Motor neuron (in vitro differentiated cells): ENCODE measurements at places on chromosomes 16 and 17.

- ATAC-seq, result peak; percentile 33
These were observed 5.2 kb upstream of the MRPL38 start for GRCh38 chr17:75909812-75910274.

DNA sequence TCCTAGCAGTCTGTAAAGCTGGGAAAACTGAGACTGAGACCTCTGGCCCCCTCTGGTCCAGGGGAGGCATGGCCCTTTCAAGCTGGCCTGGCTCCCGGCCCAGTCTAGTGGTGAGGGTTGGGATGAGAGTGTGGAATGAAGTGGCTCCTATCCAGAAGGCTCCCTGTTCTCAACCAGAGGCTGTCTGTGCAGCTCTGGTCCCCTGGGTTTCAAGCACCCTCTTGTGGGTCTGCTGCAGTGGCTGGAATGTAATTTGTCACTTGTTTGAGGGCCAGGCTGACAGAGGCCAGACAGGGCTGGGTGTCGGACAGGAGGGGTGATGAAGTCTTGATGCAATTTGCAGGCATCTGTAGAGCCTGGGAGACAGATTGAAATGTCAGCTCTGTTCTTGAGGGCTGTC, 22.1 kb upstream of the PHF12 start:
- ATAC-seq, result peak; percentile 79

DNA sequence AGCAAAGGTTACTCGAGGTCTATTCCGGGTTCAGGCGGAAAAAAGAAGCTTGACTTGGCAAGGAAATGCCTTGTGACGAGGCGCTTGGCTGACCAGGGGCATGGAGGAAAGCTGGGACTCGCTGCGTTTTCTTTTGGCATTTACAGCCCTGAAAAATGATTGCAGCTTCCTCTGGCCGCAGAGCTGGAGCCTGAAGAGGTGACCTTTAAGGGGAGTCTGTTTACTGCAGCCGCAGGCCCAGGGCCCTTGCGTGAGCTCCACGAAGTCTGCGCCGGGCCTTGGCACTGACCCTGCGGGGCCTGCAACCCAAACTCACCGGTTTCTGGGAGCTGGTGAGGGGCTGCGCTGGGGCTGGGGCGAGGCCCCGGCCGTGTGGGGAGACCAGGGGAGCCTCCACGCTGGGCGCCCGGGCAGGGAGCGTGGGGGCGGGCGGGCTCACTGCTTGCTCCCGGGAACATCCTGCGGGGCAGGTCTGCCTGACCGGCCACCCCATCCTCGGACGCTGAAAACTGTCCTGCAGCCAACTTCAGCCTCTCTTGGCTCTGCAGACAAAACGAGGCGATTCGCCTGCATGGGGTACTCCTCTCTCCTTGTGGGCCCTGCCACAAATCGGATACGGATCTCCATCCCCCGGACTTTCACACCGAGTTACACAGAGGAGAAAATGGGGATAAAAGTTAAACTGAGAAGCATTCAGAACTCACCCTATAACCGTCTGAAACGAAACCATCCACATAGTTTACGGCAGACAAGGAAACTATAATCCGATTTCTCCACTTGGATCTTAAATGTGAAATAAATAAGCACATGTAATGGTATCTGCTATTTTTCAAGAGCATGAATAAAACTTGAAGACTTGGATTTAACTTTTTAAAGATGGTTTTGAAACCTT, 206.3 kb upstream of the FOXF1 start:
- no peak for ATAC-seq

GRCh38 chr17:17052462-17053221, 10.4 kb downstream of the MPRIP start:
- ATAC-seq, result no peak

- ATAC-seq, result peak; percentile 69
These were observed 140.4 kb downstream of the RGS9 start for GRCh38 chr17:65277576-65277975.

GRCh38 chr16:6375465-6376075, 957.1 kb upstream of the RBFOX1 start:
- ATAC-seq, result peak; percentile 79
